LHCN-M2 (cell line): ENCODE measurements at places on chromosomes 3 and 15. TPM values are rescaled to one million over a fixed set of nuclear protein-coding genes. Genes with fewer than 3 reads are reported as not detected.

GRCh38 chr3:136543385-136543784 is 208.8 kb downstream of the STAG1 start:
- no peak for DNase-seq

SMCO1 gene
- total RNA-seq: not detected in 2 replicates

CCR8 gene
- total RNA-seq: not detected in 2 replicates

P2RY13 gene
- total RNA-seq: not detected in 2 replicates

DNA sequence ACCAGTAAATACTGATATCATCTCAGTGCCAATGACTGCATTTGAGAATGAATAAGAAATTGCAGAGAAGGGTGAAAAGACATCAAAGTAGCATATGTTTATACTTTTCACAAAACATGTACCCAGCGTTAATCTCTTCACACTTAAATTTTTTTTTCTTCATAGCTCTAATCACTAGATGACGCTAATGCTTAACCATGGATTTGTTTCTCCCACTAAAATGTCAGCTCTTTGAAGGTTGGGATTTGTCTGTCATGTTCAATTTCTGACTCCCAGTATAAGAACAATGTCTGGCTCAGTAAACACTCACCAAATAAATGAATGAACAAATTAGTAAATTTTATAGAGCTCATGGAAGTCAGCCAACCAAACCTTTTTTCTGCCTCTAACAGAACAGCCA is 78.3 kb upstream of the LMCD1 start:
- DNase-seq: no peak

- DNase-seq: no peak
Measured at GRCh38 chr3:181326637-181327223, 337.2 kb upstream of the DNAJC19 start.

GRCh38 chr15:79340315-79340602 is 29.3 kb downstream of the TMED3 start:
- no peak for DNase-seq

STAC gene
- total RNA-seq: 0.26 and 0.52 TPM in 2 replicates

GRCh38 chr3:11919390-11919789 is 72.7 kb upstream of the TAMM41 start:
- DNase-seq: no peak

DNA sequence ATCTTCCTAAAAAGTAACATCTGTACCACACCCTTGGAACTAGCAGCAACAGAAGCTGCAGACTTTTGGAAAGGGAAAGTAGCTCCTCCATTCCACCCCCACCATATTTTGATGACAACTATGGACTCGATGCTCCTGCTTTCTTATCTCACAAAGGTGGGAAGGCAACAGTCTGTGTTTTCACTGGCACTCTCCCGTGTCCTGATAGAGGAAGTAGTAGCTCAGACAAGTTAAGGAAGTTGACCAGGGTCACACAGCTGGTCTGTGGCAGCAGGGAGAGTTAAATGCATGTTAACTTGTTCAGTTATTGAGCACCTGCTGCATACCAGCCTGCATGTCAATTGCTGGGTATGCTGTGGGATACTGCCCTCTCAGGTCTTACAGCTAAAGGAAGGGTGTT is 33.1 kb downstream of the BHLHE40 start:
- DNase-seq: no peak
